NCI-H2029 treated with DMSO at 0.1 percent for 48 hours (cell line): ENCODE measurements at places on chromosomes 4 and X.

DNA sequence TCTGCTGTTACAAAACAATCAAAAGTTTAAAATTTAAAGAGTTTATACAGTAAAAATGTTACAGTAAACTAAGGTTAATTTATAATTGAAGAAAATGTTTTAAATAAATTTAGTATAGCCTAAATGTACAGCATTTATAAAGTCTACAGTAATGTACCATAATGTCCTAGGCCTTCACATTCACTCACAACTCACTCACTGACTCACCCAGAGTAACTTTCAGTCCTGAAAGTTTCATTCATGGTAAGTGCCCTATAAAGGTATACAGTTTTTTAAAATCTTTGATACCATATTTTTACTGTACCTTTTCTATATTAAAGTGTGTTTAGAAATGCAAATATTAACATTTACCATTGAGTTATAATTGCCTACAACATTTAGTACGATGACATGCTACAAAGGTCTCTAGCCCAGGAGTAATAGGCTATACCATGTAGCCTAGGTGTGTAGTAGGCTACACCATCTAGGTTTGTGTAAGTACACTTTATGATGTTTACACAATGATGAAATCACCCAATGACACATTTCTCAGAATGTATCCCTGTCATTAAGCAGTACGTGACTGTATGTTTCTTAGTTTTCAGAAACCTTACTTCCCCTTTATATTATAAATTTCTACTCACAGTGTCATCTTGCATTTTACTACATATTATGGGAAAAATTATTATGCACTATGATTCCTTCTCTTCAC, 320.8 kb downstream of the ADAM29 start:
- no peak for DNase-seq

DNA sequence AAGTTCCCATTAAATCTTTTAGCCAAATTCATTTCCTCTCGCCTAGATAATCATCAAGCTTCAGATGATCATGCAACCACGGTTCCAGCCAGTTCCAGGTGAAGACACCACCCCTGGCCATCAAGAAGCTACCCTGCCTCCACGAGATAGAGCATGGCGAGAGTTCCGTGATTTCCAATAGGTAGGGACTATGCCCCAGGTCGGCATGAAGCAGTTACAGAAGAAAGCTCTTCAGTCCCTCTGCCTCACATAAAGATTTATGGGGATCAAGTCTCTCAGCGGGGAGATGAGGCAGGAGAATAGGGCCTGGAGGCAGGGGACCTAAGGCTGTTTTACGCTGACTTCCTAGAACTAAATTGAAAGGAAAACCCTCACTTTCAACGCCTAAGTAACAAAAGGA, 183.9 kb downstream of the OR13H1 start:
- DNase-seq: no peak

DNA sequence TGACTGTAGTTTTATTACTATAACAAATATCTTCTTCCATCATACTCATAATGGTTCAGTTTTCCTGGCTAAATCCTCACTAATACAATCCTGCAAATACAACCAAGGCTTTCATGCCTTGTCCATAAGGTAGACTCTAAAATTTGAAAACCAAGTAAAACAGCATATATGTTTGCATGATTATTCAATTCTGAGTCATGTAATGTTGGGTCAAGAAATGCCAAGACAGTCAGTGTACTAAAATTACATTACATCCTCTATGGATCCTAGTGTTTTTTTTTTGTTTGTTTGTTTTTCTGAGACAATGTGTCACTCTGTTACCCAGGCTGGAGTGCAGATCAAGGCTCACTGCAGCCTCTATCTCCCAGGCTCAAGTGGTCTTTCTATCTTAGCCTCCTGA, 38.6 kb upstream of the TEX13D start:
- DNase-seq: no peak

DNA sequence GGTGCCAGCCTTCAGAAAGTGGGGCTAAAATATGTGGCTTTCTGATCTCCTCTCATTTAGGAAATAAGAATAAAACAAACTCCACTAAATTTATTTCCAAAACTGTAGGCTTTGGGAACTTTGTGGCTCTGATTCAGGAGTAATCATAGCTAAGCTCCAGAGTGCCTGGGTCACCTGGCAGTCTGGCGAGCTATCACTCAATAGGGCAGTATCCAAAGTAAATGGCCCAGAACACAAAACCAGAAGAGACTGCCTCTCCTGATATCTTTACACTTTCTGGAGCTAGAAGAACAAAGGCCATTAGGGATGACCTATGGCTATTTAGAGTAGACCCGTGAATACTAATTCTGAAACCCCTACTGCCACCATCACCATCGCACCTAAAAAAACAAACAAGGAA, 17.0 kb upstream of the PPARGC1A start:
- DNase-seq: no peak

- no peak for DNase-seq
Measured at GRCh38 chr4:6925357-6925836, 15.8 kb downstream of the TBC1D14 start.

DNA sequence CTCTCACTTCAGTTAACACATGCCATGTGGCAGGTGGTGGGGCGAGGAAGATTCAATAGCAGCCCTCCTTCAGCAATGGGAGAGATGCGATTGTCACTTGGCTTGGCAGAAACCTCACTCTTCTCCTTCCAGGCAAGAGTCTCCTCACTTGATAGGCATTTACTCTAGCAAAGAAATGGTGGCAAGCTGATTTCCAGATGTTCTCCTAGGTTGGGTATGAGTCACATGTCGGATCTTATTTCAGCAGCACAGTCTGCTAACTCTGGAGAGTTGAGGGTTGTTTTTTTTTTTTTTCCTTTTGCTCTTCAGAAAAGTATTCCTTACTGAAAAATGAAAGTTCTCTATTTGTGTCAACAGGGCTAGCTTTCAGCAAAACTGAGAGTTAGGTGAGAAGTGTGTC, 119.5 kb upstream of the CHRDL1 start:
- no peak for DNase-seq

- no peak for DNase-seq
Measured at GRCh38 chr4:16443504-16444088, 217.3 kb upstream of the TAPT1 start.

- DNase-seq: no peak
Measured at GRCh38 chrX:41823402-41823801, 99.4 kb downstream of the GPR82 start.

GRCh38 chrX:113289503-113289902, 448.9 kb upstream of the AMOT start:
- DNase-seq: no peak

GRCh38 chrX:19862634-19863211, 24.7 kb downstream of the SH3KBP1 start:
- DNase-seq: no peak

DNA sequence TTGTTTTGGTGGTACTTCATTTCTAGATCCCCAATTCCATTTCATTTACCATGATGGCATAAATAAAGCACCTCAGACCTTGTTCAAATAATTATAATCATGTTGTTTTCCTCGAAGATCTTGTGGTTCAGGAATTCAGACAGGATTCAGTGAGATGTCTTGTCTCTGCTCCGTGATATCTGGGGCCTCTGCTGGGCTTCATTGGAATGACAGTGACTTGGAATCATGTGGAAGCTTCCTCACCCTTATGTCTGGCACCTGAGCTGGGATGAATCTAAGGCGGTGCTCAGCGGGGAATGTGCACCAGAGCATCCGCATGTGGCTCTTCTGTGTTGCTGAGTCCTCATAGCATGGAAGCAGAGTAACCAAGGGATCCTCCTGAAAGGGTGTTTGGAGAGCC, 132.2 kb downstream of the VEGFC start:
- no peak for DNase-seq

GRCh38 chr4:188428935-188429334, 289.7 kb downstream of the TRIML1 start:
- peak; percentile 51 for DNase-seq

GRCh38 chrX:71823391-71824057, 60.4 kb downstream of the CXorf49B start:
- no peak for DNase-seq

GRCh38 chr4:53059871-53060270, 197.8 kb downstream of the RASL11B start:
- DNase-seq: no peak

- no peak for DNase-seq
Measured at GRCh38 chr4:145011636-145012035, 86.4 kb downstream of the ANAPC10 start.

DNA sequence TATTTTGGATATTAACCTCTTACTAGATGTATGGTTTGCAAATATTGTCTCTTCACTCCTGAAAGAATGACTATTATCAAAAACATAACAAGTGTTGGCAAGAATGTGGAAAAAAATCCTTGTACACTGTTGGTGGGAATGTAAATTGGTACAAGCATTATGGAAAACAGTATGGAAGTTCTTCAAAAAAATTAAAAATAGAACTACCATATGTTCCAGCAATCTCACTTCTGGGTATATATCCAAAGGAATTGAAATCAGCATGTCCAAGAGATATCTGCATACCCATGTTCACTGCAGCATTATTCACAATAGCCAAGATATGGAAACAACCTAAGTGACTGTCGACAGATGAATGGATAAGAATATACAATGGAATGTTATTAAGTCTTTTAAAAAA, 61.6 kb upstream of the KIT start:
- DNase-seq: no peak
